ENCODE measurements at places on chromosomes 16 and 17. TPM values are rescaled to one million over a fixed set of nuclear protein-coding genes. Genes with fewer than 3 reads are reported as not detected.
A peak's percentile ranks its signal among the peaks of the same experiment; 100 is the strongest.

The KRT16 gene
- total RNA-seq = not detected

The PSME3 gene
- 129 TPM for total RNA-seq

The RPH3AL gene
- 47.6 TPM for total RNA-seq

The AURKB gene
- total RNA-seq = 54.9 TPM

The LPO gene
- 0.16 TPM for total RNA-seq

The CES3 gene
- 2.7 TPM for total RNA-seq

The CACNA1H gene
- 42.8 TPM for total RNA-seq

The TBC1D3K gene
- not detected for total RNA-seq

The LITAF gene
- 48.6 TPM for total RNA-seq

The SNAI3 gene
- 1.2 TPM for total RNA-seq

GRCh38 chr17:1752425-1753262, 9.2 kb upstream of the SERPINF1 start:
- peak overlapping the region; percentile 33 for H3K27ac ChIP-seq
- H3K4me3 ChIP-seq = no peak overlapping the region
- no peaks in the 10 kb centered on the region for H3K27me3 ChIP-seq

DNA sequence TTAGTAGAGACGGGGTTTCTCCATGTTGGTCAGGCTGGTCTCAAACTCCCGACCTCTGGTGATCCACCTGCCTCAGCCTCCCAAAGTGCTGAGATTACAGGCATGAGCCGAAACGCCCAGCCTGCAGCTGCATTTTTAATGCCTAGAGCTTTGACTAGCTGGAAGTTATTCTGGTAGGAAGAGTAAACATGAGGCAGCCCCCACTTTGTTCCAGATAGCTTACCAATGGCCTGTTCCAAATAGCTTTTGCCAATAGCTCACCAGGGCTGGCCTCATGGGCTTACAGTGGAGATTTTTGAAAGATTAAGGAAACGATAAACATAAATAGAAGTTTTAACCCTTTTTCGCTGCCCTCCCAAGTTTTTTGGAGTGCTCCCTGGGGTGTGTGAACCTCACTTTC, 9.8 kb downstream of the TRPV2 start:
- DNase-seq = no peak
- H3K27ac ChIP-seq = no peak overlapping the region
- peaks cover 7% of the 10 kb centered on the region for H3K4me1 ChIP-seq
- no peak overlapping the region for H3K4me3 ChIP-seq
- no peaks in the 10 kb centered on the region for H3K36me3 ChIP-seq

DNA sequence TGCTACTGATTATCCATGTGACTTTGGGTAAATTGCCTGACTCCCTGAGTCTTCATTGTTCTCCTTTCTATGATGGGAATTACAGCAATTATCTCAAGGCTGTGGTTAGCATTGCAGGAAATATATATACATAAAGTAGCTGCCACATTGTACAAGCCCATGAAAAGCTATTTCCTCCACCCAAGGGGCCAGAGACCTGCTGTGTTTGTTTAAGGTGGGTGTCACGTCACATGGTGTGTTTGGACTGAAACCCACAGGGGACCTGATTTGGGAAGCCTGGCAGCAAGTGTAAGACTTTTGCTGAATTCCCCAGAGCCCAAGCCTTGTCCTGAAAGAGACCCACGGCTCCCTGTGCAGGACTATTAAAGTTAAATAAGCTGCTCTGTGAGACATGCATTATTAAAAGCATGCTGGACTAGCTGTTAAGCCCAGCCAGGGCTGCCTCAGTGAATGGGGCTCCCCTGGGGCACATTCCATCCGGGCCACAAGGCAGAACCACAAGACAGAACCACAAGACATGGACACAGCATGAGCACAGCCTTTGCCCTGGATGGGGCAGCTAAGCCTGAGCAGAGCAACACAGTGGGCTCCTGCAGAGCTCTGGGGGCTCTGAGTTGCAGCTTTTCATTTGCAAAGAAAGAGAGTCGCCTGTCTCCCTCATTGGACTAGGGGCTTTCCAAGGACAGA, 148.9 kb downstream of the SPACA3 start:
- no peaks in the 10 kb centered on the region for H3K36me3 ChIP-seq
- DNase-seq = no peak
- H3K27ac ChIP-seq = no peak overlapping the region
- H3K27me3 ChIP-seq = peaks cover 40% of the 10 kb centered on the region
- H3K4me1 ChIP-seq = no peaks in the 10 kb centered on the region

DNA sequence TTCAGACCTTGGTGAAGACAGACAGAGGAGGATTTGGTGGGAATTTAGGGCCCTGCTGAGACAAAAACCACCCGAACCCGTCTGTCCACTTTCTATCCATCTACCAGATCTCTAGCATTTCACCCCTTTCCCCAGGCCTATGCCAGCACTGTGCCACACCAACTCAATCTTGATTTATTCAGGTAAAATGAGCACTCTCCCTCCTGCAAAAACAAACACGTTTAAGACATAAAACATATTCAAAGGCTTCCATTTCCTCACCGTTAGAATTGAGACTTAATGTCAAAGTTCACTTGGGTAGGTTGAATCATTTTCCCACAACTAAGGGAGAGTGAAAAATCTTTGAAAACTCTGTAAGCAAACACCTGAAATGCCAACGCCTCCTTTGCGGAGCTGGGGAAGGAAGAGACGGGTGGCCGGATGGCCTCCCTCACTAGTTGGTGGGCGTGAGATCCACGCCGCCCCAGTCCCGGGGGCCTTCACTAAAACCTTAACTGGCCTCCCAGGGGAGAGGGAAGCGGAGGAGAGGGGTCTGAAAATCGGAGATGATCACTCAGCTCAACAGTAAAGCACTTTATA, 862 bp downstream of the DCAKD start:
- H3K4me1 ChIP-seq = peaks cover 7% of the 10 kb centered on the region
- H3K27me3 ChIP-seq = no peaks in the 10 kb centered on the region
- no peak for DNase-seq
- H3K4me3 ChIP-seq = peak overlapping the region; percentile 81

DNA sequence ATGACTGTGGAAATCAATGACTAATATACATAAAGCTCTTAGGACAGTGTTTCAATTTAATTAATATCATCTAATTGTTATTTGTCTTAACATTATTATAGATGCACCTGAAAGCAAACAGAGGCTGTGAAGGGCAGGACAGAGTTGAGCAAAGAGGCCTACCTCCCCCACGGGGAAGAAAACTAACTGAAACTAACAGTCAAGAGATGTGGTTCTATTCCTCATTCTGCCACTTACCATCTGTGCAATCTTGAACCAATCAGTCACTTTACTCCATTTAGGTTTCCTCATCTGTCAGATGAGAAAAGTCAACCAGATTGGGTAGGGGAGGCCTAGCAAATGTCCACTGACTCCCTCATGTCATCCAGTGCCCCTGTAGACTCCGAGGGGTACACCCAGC, 59.1 kb downstream of the C17orf67 start:
- H3K27ac ChIP-seq = no peak overlapping the region
- no peaks in the 10 kb centered on the region for H3K36me3 ChIP-seq
- no peak for DNase-seq
- no peak overlapping the region for H3K4me3 ChIP-seq
- H3K4me1 ChIP-seq = peaks cover 6% of the 10 kb centered on the region

DNA sequence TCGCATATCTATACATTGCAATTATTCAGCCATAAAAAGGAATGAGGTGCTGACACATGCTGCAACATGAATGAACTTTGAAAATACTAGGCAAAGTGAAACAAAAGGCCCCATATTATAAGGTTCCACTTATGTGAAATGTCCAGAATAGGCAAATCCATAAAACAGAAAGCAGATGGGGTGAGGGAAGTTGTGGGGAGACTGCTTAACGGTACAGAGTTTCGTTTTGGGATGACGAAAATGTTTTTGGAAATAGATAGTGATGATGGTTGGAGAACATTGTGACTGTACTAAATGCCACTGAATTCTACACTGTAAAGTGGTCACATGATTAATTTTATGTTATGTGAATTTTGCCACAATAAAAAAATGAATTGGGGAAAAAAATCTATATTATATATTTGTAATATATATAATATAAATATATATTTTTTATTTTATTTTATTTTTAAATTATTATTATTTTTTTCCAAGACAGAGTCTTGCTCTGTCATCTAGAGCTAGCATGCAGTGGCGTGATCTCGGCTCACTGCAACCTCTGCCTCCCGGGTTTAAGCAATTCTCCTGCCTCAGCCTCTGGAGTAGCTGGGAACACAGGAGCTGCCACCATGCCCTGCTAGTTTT, 4.2 kb upstream of the GNA13 start:
- DNase-seq = no peak
- peaks cover 12% of the 10 kb centered on the region for H3K27me3 ChIP-seq
- H3K36me3 ChIP-seq = no peaks in the 10 kb centered on the region
- H3K4me3 ChIP-seq = no peak overlapping the region

- H3K27me3 ChIP-seq = peaks cover 63% of the 10 kb centered on the region
- no peak overlapping the region for H3K27ac ChIP-seq
- H3K36me3 ChIP-seq = no peaks in the 10 kb centered on the region
These were observed 17.7 kb downstream of the HOXB1 start for GRCh38 chr17:48513097-48513496.

- H3K36me3 ChIP-seq = peaks cover 12% of the 10 kb centered on the region
- H3K4me3 ChIP-seq = peak overlapping the region; percentile 19
- H3K27ac ChIP-seq = no peak overlapping the region
- no peaks in the 10 kb centered on the region for H3K27me3 ChIP-seq
These were observed 26.9 kb downstream of the CPSF4L start for GRCh38 chr17:73234736-73235135.

GRCh38 chr17:2612630-2613029, 19.2 kb downstream of the PAFAH1B1 start:
- no peaks in the 10 kb centered on the region for H3K27me3 ChIP-seq
- no peak for DNase-seq
- no peak overlapping the region for H3K27ac ChIP-seq
- H3K4me1 ChIP-seq = peaks cover 19% of the 10 kb centered on the region
- H3K4me3 ChIP-seq = no peak overlapping the region

- no peak overlapping the region for H3K4me3 ChIP-seq
- H3K27ac ChIP-seq = no peak overlapping the region
- peaks cover 11% of the 10 kb centered on the region for H3K4me1 ChIP-seq
- no peaks in the 10 kb centered on the region for H3K36me3 ChIP-seq
- no peak for DNase-seq
These were observed 173.1 kb downstream of the HS3ST3A1 start for GRCh38 chr17:13428611-13429042.

- no peak overlapping the region for H3K4me3 ChIP-seq
- peaks cover 5% of the 10 kb centered on the region for H3K36me3 ChIP-seq
- DNase-seq = no peak
- H3K4me1 ChIP-seq = peaks cover 7% of the 10 kb centered on the region
- H3K27ac ChIP-seq = no peak overlapping the region
These were observed 156.6 kb downstream of the PHKB start for GRCh38 chr16:47617732-47618131.

- H3K27me3 ChIP-seq = no peaks in the 10 kb centered on the region
- no peak overlapping the region for H3K4me3 ChIP-seq
- DNase-seq = no peak
- H3K36me3 ChIP-seq = peaks cover 2% of the 10 kb centered on the region
- peaks cover 26% of the 10 kb centered on the region for H3K4me1 ChIP-seq
These were observed 1.5 kb downstream of the ZNF768 start for GRCh38 chr16:30524575-30525568.

DNA sequence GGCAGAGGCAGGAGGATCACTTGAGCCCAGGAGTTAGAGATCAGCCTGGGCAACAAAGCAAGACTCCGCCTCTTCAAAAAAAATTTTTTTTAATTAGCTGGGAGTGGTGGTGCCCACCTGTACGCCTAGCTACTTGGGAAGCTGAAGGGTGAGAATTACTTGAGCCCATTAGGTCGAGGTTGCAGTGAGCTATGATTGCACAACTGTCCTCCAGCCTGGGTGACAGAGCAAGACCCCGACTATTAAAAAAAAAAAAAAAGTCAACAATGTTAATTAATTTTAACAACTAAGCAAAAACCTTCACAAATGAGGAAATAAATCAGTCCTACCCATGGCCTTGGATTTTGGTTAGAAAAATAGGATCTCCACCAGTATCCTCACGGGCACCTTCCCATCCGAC, 5.4 kb downstream of the DHX58 start:
- H3K36me3 ChIP-seq = no peaks in the 10 kb centered on the region
- H3K4me1 ChIP-seq = no peaks in the 10 kb centered on the region
- no peak overlapping the region for H3K4me3 ChIP-seq
- no peak overlapping the region for H3K27ac ChIP-seq

GRCh38 chr16:49641250-49641649, 214.7 kb downstream of the ZNF423 start:
- no peak for DNase-seq
- H3K27me3 ChIP-seq = no peaks in the 10 kb centered on the region
- peak overlapping the region; percentile 56 for H3K27ac ChIP-seq
- H3K36me3 ChIP-seq = peaks cover 16% of the 10 kb centered on the region
- H3K4me3 ChIP-seq = no peak overlapping the region

GRCh38 chr16:65697065-65697464, 575.2 kb upstream of the CDH11 start:
- no peak for DNase-seq
- no peaks in the 10 kb centered on the region for H3K27me3 ChIP-seq
- H3K4me3 ChIP-seq = no peak overlapping the region

DNA sequence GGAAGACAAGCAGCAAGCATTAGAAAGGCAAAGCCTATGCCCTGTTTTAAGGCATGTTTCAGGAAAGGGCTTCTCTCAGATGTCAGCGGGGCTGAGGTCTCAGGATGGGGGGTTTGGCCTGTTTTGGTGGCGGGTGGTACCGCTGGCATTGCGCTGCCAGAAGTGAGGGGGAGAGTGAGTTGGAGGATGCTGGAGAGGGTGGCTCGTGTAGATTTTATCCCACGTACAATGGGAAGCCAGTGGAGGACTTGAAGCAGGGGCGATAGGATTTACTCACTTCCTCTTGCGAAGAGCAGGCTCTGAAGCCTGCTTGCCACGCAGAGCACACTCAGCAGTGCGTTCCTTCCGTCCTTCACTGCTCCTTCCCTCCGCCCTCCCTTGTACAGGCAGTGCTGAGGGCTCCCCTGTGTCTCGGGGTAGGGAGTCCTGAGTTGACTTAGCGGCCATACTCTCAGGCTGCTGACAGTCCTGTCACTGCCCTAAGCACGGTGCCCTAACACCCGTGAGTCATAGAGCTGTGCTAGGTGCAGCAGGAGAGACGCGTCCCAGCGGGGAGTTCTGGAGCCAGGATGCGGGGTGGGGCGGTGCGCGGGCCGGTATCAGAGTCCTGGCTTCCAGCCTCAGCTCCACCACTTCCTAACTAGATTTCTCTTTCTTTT, 113.1 kb downstream of the SNX29 start:
- H3K27ac ChIP-seq = peak overlapping the region; percentile 3
- peaks cover 3% of the 10 kb centered on the region for H3K27me3 ChIP-seq
- H3K4me3 ChIP-seq = peak overlapping the region; percentile 58
- no peaks in the 10 kb centered on the region for H3K36me3 ChIP-seq
- H3K4me1 ChIP-seq = peaks cover 19% of the 10 kb centered on the region

GRCh38 chr17:4679658-4680057, 24.3 kb downstream of the PELP1 start:
- H3K4me1 ChIP-seq = no peaks in the 10 kb centered on the region
- H3K36me3 ChIP-seq = peaks cover 23% of the 10 kb centered on the region
- no peaks in the 10 kb centered on the region for H3K27me3 ChIP-seq
- H3K27ac ChIP-seq = no peak overlapping the region
- no peak overlapping the region for H3K4me3 ChIP-seq

Data from progenitor cell of endocrine pancreas (in vitro differentiated cells).